ENCODE measurements at places on chromosomes 2 and 18.

DNA sequence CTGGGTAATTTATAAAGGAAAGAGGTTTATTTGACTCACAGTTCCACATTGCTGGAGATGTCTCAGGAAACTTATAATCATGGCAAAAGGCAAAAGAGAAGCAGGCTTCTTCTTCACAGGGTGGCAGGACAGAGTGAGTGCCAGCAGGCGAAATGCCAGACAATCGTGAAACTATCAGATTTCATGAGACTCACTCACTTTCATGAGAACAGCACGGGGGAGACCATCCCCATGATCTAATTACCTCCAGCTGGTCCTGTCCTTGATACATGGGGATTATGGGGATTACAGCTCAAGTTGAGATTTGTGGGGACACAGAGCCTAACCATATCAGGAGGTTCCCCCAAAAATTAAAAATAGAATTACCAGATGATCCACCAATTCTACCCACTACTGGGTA lies 675.5 kb upstream of the SLC8A1 start:
- DNase-seq, result no peak

- no peak for DNase-seq
Measured at GRCh38 chr18:23238152-23238531, 102.9 kb downstream of the CABLES1 start.

- DNase-seq, result no peak
Measured at GRCh38 chr2:149738767-149739166, 151.2 kb upstream of the MMADHC start.

DNA sequence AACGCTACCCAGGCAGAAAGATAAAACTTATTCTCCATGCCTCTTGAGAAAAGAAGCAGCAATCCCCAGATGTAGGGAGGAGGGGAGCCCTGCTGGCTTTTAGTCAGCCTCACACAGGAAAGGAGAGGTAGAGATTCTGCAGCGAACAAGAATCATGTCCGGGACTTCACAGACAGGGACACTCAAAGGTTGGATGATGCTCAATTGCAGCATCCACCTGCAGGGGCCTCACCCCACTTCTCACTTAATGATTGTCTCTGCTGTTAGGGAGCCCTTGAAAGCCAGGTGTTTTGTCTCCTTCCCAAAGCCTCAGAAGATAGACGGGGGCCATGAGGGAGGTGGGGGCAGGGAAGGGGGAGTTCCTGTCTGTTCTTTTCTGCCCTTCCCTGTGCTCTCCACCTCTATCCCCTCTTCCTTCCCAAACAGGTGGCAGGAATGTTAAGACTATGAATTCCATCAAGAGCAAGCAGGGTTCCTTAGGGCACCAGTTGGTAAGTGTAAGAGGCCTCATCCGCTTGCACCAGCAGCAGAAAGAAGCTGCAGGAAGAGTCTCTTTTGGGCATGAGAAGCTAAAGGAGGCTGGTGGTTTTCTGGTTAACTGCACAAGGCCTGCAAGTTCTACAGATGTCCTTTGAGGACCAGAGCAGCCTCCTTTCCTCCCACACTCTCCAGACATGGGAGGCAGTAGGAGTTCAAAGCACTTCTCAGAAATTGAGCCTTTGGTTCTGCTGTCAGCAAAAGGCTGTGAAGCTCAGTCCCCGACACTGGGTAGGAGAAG lies 154.7 kb upstream of the TNP1 start:
- no peak for DNase-seq

DNA sequence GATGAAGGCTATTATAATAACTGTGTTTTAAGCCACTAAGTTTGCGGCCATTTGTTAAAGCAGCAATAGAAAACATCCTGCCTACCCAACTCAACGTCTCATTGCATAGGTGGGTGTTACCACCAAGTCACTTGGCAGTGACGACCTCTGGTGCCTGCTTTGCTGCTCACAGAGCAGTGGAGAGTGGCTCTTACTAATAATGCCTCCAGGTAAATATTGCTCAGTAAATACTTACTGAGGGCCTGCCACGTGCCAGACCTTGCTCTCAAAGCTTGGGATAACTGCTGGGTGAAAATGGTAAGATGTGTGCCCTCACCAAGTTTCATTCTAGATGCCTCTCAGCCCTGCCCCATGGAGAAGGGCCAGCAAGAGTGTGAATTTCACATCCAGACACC lies 27.7 kb downstream of the ITGA6 start:
- DNase-seq, result no peak

GRCh38 chr2:30764021-30764800 lies 43.0 kb downstream of the CAPN13 start:
- no peak for DNase-seq

DNA sequence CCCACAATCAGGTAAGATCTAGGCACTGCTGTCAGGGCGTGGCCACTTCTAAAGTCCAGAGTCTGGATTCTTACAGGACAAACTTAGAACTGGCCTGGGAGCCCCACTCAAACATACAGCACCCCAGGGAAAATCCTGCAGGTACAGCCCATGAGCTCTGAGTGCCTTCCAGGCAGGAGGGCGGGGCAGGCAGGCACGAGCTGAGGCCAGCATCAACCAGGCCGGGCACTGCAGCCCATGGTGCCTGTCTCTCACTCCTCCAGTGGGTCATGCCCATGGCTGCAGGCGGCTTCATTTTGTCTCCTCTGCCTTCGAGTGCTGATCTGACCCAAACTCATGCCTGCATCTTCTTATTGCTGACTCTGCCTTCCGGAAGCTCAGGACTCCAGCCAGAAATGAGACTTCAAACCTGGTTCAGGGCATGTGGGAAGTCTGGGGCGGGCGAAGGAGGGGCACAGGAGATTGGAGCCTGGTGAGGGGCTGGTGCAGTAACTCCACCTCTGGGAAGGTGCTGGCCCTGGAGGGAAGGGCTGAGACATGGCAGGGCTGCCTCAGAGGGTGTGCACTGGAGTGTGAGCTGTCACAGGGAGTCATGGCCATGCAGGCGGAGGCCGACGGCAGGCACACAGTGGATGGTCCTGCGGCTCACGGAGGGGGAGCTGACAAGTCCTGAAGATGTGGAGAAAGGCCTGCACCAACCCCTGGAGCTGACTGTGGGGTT lies 40.5 kb downstream of the HS6ST1 start:
- DNase-seq, result no peak

DNA sequence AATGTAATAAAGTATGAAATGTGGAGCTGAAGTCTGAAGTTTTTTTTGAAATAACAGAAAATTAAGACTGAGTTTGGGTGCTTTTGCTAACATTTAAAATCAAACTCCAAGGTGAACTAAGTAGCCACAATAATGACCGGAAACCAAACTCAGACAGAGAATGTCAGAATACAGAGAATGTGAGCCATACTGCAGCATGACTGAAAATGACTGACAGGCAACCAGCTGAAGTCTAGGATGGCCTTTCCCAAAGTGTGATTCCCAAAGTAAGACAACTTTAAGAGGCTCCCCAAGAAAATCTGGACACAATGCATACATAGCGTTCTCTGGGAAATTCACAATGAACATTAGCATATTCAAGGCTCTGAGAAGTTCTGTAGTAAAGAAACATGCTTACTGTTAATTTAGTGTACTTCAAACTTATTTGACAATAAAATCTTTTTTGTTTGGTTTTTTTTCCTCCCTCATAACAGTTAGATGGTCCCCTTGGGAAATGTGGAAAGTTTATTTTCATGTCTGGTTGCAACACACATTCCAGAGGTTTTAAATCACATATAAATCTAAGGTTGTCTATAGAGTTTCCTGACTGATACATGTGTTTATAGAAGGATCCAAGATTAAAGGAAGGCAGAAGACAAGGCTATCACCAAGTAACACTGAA lies 28.6 kb downstream of the PLA2R1 start:
- DNase-seq, result no peak

GRCh38 chr18:80167331-80167730 lies 58.3 kb downstream of the ADNP2 start:
- DNase-seq, result no peak

GRCh38 chr2:234980451-234981187 lies 28.8 kb downstream of the SH3BP4 start:
- no peak for DNase-seq

DNA sequence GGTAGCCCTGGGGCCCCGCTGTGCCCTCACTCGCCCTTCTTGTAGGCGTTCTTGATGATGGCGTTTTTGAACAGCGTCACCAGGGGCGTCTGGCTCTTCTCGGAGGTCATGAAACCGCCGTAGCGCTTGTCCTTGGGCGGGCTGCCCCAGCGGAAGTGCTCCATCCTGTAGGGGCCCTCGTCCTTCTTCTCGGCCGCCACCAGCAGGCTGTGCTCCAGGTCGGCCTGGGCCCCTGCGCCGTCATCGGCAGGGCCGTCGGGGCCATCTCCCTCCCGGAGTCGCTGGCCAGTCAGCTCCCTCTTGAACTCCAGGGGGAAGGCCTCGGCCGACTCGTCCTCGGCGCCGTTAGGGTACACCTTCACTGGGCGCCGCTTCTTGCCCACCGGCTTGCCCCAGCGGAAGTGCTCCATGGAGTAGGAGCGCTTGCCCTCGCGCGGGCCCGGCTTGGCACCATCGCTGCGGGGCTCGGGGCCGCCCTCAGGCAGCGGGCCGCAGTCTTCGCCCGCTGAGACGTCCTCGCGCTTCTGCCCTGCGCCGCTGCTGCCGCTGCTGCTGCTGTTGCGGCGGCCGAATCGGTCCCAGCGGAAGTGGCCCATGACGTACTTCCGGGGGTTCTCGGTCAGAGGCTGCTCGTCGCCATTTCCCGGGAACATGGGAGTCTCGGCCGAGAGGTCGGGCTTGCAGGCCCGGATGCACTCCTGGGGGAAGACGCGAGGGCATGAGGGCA lies 7.2 kb downstream of the POMC start:
- no peak for DNase-seq

Data from HS-27A (cell line).